DMS153 (cell line): ENCODE measurements at places on chromosomes 12 and 14.

DNA sequence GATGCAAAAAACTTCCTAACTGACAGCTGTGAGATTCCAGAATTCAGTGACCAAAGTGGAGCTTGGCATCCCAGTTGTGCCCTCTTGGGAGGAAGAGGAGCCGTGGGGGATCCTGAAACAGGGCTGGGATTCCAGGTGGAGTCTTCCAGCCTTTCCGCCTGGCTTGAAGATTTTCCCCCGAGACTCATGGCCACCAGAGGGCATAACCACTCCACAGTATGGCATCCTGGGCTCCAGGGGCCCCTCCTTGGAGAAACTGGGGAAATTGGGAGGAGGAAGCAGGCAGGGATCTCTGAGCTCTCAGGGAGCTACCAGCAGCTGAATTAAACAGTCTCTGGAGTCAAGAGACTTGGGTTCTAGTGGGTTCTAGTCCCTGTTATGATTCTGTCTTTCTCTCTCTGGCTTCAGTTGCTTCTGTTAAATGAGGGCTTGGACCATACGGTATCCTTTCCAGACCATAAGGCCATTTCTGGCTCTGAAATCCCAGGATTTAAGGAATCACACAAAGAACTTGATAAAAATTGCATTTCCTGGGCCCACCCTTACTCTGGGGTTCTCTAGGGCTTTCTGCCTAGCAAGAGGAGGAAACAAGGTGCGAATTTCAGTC, 2.6 kb upstream of the TAMALIN start:
- peak; percentile 56 for DNase-seq

DNA sequence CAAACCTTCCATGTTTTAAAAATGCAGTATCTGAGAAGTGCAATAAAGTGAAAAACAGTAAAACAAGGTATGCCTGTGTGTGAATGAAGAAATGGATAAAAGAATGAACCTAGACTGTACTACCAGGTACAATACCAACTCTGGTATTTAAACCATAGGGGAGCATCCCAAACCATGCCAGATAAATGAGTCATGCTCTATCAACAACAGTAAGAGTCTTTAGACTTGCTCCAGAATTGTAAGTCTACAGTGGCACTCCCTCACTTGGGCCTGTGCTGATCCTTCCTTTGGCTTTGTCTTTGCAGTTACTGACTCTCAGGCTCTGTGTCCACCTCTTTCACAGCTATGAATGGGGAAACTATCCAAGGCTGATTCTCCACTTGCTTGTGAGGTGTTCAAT, 38.1 kb downstream of the BBS10 start:
- DNase-seq, result no peak

- no peak for DNase-seq
These were observed 28.7 kb downstream of the PPM1A start for GRCh38 chr14:60277605-60278190.

DNA sequence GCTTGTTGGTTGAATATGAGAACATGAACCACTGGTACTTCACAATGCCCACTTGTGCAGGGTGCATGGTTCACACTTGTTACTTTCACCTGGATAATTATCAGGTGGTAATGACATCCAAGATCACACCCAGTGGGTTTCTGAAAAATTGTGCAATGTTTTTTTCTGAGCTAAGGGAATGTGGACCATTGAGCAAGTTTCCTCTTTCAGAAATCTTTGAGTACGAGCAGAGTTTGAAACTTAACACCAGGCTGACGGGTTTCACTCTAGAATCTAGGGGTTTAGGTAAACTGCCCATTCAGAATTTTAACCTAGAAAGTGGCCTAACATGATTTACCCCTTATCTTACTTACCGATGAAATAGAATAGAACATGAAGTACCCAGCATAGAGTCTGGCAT, 389.6 kb downstream of the PAWR start:
- DNase-seq, result no peak

- DNase-seq, result no peak
These were observed 14.1 kb downstream of the ABCD2 start for GRCh38 chr12:39605501-39605900.

- no peak for DNase-seq
These were observed 48.9 kb upstream of the AMN start for GRCh38 chr14:102873546-102874061.

DNA sequence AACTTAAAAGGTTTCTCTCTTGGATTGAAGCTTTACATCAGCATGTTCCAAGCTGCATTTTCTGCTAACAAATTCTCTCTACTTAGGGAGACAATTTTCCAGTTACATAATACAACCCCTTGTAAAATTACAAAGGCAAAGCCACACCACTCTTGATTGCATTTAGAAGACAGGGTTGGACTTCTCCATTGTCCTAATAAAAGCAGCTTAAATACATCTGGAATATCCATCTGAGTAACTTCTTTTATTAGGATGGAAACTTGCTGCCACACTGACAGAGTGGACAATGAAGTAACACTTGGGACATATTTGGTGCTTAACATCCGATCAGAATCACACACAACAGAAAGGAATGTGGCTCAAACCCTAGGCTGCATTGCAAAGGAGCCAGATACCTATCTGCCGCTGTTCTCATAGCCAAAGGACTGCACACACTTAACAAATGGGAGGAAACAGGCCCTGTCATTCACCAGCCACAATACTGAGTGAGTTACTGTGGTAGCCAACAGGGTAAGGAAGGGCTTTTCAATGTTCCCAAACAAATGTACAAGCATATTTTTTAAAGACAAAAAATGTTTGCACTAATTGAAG, 157.2 kb downstream of the PAX9 start:
- DNase-seq, result no peak

DNA sequence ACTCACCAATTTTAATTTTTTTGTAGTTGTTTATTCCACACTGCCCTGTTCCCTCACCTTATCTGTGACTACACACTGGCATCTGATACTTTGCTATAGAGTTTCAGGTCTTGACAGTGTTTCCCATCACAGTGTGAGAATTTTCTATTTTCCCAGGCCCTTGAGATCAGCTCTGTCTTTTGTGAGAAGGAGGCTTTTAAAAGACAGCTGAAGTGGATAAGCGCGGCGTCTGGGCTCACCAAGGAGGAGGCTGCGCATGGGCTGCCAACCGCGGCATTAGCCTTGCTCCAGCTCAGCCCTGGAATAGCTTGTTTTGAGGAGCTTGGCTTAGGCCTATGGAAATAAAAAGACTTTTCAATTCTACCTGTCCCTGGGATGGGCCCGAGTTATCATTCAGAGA, 181.3 kb downstream of the RMST start:
- DNase-seq, result no peak

DNA sequence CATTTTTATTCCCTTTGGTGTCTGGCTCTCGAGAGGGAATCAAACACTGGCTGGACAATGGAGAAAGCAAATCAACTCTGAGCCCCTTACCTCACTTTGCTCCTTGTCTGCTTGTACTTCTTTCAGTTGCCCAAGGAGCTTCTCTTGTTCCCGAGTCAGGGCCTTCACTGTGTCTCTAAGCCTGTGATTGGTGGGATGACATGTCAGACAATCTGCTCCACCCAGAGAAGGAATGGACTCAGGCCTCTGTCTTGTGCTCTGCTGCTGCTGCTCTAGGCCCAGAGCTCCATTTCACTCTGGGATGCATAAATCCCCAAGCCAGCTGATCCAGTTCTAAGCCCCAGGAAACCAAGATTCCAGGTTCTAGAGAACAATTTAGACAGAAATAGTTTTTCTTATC, 7.6 kb downstream of the CALCOCO1 start:
- DNase-seq, result no peak

DNA sequence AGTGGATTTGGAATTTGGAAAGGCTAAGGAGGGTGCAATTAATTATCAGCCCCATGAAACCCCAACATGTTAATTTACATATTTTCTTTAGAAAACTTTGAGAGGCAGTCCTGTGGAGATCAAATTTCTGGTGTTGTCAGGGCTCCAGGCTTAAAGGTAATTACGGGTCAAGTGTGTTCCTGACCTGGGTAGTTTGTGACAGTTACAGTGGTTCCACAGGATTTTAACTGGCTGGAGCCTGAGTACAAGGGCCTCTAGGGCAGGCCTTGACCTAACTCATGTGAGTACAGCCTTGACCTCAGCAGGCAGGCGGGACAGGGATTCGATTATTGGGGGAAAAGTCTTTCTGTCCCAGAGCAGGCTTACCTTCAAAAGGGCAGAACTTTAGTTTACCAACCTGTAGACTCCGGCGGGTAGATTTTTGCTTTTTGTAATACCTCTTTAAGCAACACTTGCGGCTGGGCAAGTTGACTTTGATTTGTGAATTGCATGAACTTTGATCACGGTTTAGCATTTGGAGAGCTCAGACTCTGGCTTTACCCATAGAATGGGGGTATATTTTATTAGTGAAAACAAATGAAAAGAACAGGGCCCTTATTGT, 8.4 kb upstream of the PPTC7 start:
- peak; percentile 11 for DNase-seq

- DNase-seq, result peak; percentile 50
These were observed 214.8 kb downstream of the CHST11 start for GRCh38 chr12:104671409-104672095.

GRCh38 chr12:70983692-70984091, 63.2 kb upstream of the PTPRR start:
- DNase-seq, result no peak

- no peak for DNase-seq
These were observed 76.0 kb downstream of the ACACB start for GRCh38 chr12:109192358-109192757.

DNA sequence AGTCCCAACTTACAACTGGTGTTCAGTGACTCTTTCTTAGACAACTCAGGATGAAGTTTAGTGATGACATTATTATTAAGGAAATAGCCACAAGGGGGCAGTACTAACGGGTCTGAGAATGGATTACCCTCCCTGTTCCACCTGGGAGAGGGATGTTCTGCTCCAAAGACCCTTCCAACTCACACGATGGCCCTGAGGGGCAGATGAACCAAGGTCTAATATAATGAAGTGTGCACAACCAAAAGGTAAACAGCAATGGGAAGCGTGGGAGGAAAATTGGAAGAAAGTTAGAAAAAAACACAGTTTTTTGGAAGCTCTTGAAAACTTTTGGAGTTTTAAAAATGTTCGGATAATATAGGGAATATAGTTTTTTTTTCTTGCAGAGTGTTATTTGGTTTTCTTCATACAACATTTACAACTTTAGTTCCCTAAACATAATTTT, 24.0 kb downstream of the FGF6 start:
- no peak for DNase-seq

DNA sequence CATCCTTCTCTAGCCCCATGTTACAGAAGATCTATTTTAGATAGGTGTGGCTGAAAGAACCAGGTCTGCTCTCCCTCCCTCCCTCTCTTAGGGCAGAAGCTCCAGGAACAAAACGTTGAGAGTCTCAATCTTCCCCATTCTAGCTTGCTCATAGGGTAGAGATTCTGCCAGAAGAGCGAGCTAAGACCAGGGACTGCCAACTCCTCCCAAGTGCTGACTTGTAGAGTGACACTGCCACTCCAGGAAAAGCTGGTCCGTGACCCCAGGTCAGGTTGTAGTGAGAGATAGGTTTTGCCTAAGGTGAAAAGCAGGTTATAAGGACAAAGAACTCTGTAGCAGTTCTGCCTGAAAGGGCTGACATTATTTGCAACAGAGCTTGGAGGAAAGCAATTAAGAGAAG, 73.4 kb downstream of the INSM2 start:
- no peak for DNase-seq

DNA sequence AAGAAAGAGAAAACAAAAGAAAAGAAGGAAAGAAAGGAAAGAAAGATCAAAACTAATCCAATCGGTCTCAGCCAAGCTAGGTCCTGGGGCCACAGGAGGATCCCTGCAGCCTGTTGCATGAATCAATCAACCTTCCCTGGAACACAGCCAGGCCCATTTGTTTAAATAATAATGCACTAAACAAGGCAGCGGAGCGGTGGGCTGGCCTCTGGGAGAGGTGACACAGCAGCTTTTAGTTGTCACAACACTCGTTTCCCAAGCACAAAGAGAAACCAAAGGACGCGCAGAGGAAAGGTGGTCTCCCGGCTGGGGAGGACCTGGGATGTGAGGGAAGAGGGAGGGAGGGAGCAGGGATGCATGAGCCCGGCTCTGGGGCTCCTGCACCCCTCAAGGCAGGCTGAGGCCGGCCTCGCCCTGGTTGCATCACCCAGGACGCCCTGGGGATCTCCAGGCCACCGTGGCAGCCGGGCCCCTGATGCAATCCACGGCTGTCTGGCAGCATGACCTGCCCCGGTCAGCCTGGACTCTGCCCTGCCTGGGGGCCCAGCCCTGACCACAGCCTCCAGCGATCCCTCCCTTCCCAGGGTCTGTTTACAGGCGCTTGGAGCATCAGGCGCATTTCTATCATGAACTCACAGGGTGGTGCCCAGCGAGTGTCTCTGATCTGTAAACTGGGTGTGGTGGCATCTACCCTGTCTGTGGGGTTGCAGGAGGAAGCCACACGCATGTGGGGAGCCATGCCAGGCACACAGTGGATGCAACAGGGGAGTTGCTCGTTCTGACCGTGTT, 32.5 kb downstream of the MMP17 start:
- DNase-seq, result peak; percentile 51

DNA sequence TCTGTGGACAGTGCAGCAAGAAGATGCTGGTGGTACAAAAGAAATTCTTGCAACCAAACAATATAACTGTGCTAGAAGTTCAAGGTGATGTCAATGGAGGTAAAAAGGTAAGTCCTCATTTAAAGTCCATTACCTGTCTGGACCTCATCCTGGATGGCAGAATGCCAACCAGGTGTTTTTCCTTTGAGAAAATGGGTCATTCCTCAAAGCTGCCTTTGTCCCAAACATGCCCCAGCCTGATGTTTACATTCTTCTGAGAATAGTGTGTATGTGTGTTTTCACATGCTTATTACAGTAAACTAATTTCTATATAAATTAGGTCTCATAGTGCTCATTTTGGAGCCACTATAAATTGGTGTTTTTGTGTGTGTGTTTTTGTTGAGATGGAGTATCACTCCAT, 24.9 kb downstream of the ACTR6 start:
- DNase-seq, result no peak

- DNase-seq, result no peak
These were observed 30.5 kb upstream of the PLEKHG3 start for GRCh38 chr14:64673748-64674147.

- DNase-seq, result no peak
These were observed 121.7 kb upstream of the CNOT2 start for GRCh38 chr12:70121562-70121961.

- DNase-seq, result no peak
These were observed 116.6 kb downstream of the ETV6 start for GRCh38 chr12:11765817-11766794.

DNA sequence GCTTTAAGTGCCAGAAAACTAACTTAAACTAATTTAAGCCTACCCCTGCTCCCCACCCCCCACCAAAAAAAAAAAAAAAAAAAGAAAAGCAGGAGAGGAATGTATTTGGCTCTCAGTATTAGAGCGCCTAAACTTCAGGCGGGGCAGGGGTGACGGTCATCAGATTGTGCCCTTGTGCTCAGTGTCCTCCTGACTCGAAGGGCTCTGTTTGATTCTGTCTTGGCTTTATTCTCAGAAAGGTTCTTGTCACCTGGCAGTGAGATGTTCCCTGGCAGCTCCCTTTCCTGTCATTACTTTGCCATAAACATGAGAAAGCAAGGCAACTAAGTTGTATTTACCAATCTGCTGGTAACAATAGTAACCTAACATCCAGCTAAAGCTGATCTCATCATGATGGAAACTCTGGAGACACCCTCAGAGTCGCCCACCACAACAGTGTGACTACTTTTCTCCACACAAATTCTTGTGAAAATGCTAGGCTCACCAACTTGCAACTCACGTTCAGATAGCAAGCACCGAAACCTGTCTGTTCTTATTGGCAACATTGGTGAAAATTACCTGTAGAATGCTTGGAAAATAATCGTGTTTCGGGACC, 39.0 kb upstream of the WNK1 start:
- DNase-seq, result no peak

GRCh38 chr12:123387508-123388176, 3.7 kb downstream of the KMT5A start:
- no peak for DNase-seq
